NCI-H345 (cell line): ENCODE measurements at places on chromosomes 12 and 14.
A peak's percentile ranks its signal among the peaks of the same experiment; 100 is the strongest.

GRCh38 chr12:84397263-84397662 is 515.3 kb downstream of the SLC6A15 start:
- no peak for DNase-seq

DNA sequence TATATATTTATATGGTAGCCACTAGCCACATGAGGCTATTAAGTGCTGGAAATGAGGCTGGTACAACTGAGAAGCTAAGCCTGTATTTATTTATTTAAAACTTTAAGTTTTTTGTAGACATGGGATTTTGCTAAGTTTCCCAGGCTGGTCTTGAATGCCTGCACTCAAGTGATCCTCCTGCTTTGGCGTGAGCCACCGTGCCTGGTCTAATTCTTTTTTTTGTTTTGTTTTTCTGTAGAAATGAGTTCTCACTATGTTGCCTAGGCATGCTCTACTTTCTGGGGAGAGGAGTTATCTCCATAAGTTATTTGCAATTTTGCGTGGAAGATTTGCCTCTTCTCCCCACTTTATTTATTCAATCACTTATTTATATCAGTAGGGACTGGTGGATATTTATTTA is 4.8 kb upstream of the SNRNP35 start:
- DNase-seq = no peak

GRCh38 chr12:53231921-53232645 is at the start of gene RARG:
TSS of gene RARG (minus strand) at chr12:53232209. CDS start at chr12:53227545, 4,664 bp downstream.
- peak; percentile 49 for DNase-seq

GRCh38 chr12:88391556-88391955 is 188.7 kb downstream of the KITLG start:
- DNase-seq = no peak

GRCh38 chr12:104600790-104601739 is 144.3 kb downstream of the CHST11 start:
- no peak for DNase-seq
